Caki2 (cell line): ENCODE measurements at places on chromosomes 12 and 14.
A peak's percentile ranks its signal among the peaks of the same experiment; 100 is the strongest.

- no peak for DNase-seq
Observed at GRCh38 chr14:70186900-70187451, 1.8 kb downstream of the SLC8A3 start.

DNA sequence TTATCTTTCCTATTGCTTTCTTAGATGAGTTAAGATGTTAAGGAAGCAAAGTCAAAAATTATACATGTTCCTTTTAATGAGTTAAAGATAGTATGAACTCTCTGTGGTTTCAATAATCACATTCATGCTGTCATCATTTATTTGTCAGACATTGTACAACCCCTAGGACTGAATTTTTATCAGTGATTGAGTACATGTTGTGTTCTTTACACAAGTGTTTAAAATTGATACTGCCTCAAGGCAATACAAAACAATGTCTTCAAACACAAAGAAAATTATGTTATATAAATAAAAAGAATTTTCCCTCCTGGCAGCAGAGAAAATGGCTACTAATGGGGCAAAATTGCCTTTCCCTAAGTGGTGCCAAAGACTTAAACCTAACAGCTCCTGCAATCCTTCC lies 34.6 kb upstream of the KCNJ8 start:
- no peak for DNase-seq

DNA sequence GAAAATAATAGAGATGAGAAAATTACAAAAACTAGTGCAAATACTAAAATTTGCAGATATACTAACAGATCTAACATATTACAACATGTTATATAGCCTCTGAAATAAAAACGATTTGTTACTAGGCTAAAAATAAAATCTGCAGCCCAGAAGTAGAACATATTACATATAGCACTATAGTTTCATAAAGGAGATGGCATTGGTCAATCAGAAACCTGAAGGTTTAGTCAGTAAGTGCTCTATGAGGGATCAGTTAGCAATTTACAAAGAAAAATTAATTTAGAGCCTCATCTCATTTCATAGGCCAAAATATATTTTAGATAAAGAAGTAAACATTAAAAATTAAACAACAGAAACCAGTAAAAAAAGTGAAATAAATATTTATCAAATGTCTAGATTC lies 41.0 kb downstream of the IFNG-AS1 start:
- DNase-seq = no peak

DNA sequence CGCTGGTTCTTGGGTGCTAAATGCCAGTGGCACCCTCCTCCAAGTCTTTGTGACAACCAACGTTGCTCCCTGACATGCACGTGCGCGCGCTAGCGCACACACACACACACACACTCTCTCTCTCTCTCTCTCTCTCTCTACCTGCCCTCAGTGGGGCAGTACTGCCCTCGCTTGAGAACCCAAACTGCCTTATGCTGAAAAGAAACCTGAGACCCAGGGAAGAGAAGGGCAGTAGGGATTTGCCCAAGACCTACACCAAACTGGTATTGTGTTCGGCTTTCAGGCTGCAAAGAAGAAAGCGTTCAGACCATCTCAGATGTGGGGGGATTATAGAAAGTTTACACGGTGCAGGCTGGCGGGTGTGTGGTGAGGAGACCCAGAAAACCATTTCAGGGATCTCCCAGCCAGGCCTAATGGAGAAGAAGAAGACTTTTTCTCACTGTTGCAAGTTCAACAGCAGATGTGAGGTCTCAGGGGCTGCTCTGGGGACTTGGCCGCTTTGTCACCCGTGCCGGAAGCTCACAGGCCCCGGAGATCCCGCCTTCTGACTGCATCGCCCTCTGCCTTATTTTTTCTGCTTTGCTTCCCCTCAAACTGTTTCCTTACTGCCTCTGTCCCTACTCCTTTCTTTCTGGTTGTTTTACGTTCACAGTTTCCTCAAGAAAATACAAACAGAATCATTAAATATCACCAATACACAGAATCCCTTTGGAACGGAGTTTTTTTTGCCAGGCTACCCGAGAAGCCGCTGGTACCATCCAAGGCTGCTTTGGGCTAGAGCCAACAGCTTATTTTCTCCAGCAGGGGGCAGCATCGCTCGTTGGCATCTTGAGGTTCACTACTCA lies 82.4 kb downstream of the PPM1A start:
- peak; percentile 68 for DNase-seq

- no peak for DNase-seq
Observed at GRCh38 chr14:98347686-98348085, 924.3 kb downstream of the BCL11B start.

GRCh38 chr14:105212541-105213300 lies 31.6 kb upstream of the NUDT14 start:
- DNase-seq = no peak

DNA sequence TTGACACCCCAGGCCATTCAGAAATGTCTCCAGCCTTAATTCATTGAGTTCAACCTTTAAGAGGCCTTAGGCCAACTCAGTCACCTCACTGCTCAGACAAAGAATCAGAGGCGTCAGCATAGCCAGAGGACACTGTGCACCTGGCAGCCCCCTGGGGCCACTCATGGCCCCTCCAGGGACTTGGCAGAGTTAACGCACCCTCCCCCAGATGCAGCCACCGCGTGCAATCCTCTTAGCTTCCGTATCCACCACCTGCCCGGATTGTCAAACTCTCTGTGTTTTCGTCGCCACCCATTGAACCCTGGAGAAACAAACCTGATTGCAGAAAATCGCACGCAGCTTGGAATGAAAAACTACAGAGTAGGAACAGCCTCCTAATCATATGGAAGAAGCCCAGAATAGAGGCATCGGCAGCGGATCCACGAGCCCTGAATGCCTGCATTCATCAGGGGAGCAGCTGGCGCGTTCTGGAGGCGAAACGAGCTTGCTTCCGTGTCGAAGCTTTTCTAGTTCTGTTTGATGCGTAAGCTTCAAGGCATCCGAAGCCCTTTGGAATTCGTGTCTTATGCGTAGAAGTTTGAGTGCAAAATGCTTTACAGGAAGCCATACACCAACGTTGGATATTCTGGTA lies 22.4 kb downstream of the BRI3BP start:
- DNase-seq = no peak

- no peak for DNase-seq
Observed at GRCh38 chr12:61546296-61546695, 713.9 kb upstream of the USP15 start.

DNA sequence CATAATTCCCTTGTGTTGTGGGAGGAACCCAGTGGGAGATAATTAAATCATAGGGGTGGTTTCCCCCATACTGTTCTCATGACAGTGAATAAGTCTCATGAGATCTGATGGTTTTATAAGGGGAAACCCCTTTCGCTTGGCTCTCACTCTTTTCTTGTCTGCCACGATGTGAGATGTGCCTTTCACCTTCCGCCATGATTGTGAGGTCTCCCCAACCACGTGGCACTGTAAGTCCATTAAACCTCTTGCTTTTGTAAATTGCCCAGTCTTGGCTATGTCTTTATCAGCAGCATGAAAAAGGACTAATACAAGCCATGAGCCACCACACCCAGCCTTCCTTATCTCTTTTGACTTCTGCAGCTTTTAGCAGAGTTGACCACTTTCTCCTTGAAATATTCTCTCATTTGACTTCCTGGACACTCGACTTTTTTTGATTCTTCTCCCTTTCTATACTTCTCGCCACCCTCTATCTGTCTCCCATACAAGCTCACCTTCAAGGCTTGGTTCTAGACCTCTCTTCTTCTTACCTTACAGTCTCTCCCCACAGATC lies 2.3 kb downstream of the MTERF2 start:
- DNase-seq = no peak

- DNase-seq = no peak
Observed at GRCh38 chr12:55718015-55718414, 2.2 kb downstream of the BLOC1S1 start.

DNA sequence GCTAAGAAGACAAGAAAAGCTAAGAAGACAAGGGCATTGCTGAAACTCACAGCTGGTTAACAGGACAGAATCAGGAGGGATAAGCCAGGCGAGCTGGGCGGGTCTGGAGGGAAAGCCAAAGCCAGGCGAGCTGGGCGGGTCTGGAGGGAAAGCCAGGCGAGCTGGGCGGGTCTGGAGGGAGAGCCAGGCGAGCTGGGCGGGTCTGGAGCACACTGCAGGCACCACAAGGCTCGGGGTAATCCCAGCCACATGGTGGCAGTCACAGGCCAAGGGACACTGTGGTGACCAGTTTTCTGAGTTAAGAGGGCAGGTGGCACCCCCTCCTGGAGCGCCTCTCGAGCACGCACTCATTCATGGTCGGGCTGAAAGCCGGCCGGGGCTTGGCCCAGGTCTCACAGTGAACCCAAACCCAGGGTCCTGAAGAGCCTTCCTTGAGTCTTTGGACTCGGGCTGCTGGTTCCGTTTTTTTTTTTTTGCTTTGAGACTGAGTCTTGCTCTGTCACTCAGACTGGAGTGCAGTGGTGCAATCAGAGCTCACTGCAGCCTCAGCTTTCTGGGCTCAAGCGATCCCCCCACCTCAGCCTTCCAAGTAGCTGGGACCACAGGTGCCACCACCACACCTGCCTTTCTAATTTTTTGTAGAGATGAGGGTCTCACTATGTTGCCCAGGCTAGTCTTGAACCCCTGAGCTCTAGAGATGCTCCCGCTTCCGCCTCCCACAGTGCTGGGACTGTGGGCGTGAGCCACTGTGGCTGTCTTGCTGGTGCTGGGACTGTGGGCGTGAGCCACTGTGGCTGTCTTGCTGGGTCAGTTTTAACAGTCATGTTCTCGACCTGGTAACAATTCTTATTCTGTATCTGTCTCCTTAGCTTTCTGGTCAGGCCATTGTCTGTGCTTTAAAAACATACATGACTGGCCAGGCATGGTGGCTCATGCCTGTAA lies 40.2 kb downstream of the HSP90AA1 start:
- peak; percentile 84 for DNase-seq

DNA sequence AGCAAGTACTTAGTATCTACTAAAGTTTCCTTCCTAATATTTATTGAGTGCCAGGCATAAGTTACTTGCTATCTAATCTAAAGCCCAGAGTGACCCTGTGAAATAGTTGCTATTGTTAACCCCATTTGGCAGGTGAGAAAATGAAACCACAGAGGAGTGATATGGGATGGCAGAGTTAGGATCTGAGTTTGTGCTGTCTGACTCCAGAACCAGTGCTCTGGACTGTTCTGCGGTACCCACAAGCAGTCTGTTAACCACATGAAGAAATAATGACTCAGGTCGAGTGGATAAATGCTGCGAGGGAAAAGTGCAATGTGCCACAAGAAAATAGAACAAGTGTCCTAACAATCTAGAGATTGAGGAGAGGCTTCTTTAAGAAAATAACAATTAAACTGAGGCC lies 60.7 kb upstream of the GZMB start:
- DNase-seq = no peak
